Aorta (tissue), 5 donors: ENCODE measurements at places on chromosomes 12 and 14.
A peak's percentile ranks its signal among the peaks of the same experiment; 100 is the strongest.

DNA sequence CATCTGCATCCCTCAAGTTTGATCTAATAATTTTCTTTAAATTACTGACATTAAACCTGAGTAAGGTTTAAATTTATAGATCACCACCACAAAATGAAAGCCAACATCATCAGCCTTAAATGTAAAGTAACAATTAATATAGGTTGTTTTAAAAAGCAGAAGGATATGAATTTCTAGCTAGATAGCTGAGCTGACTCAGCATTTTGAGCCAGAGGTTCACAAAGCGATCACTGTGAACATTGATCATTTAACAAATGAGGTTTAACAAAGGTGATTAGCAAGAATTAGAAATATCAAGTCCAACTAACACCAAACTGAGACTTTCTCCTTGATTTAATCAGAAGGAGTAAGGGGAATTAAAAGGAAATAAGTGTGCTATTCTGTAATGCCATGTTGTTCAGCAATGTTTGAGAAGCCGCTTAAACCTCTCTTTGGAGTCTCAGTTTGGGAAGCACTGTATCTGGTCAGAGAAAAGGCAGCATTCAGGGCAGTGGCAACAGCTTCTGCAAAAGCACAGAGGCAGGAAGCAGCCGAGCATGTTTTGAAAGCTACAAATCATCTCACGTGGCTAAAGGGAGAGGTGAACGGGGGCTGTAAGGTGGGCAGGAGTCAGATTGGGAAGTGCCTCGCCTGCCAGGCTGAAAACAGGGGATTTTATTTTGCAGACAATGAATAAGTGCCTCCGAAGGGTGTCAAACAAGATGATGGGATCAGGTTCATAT is 19.6 kb downstream of the RIMBP2 start:
- peak; percentile 9 for DNase-seq

GRCh38 chr14:92995620-92996019 is 72.7 kb downstream of the CHGA start:
- no peak for DNase-seq

DNA sequence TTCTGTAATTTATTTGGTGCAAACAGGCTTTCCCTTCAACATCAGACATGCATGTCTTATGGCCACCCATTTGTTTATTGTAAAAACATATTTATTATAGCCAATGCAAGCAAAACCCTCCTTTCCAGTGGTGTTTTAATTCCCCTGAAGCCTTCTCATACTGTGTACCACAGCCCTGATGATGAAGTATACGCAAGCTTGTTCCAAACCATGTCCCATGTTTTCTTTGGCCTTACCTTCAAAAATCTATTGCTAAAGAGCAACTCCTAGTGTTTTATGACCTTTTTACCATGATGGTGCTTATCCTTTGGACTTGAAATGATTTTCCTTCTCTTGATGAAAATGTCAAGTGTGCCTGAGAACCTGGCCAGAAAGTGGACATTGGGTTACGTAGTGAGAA is 85.9 kb upstream of the CCDC91 start:
- DNase-seq, result no peak

DNA sequence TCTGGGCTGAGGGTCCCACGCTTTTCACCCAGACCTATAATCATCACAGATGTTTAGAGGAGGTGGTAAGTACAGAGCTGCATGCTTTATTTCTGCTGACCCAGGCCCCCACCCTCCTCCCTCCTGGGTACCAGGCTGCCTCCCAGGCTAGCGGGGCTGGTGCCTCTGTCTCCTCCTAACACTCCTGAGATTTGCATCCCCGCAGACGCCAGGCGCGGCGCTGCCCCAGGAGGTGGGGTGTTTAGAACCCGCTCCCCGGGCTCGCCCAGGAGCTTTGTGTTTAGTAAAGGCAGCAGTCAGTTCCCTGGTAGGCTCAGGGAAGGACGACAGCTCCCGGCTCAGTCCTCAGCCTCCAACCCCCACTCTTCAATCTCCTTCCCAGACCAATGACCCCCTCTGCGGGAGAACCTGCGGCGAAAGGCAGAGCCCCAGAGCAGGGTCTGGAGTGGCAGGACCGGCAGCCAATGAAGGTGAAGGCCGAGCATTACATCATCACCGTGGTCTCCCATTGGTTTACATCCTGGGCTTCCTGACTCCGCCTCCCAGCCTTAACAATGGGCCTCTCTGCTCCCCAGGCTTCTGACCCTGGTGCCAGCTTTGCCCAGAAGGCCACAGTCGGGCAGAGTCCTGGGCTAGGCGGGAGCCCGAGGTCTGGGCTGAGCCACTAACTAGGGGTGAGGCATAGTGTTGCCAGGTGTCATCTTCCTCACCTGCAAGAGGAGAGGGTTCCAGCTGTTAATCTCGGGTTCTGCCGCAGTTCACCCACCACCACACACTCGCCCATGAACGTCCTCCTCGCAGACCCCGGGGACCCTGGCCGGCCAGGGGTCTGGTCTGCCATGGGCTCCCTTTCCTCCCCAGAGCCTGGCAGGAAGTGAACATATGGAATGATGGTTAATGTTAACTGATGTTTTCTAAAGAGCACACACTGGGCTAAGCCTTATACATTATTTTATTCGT is 57.5 kb downstream of the CALM1 start:
- DNase-seq, result peak; percentile 88

DNA sequence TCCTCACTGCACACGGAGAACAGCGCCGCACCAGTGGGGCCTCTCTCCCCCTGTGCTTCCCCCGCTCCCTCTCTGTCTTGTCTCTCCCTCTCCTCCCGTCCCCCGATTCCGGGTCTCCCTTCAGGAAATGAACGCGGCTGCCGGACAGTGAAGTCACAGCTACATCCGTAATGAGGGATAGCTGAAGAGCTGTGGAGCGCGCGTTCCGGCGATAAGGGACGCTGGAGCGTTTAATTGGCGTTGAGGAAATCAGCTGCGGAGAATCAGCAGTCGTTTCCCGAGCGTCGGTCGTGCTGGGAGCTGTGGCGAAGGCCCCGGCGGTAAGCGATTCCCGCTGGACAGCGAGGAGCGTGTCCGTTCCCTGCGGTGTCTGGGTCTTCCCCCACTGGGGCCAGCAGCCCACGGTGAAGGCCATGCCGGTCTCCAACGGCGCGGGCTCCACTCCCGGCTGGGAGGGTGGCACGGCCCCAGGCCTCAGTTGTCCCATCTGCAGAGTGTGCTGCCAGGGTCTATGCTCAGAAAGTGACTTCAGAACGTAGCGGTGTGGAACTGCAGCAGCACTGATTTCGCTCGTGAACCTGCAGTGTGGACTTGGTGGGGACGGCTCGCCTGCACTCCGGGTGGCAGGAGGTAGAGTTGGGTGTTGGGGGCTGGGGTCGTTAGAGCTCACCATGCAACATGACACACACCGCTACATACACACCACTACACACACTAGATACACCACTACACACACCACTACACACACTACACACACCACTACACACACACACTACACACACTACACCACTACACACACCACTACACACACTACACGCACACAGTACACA is 10.9 kb downstream of the NOC4L start:
- DNase-seq, result no peak

- DNase-seq, result no peak
Measured at GRCh38 chr14:62661818-62662217, 383.4 kb downstream of the KCNH5 start.

- no peak for DNase-seq
Measured at GRCh38 chr12:16335838-16336237, 11.6 kb upstream of the MGST1 start.

- no peak for DNase-seq
Measured at GRCh38 chr12:79452906-79453305, 237.9 kb downstream of the PAWR start.

DNA sequence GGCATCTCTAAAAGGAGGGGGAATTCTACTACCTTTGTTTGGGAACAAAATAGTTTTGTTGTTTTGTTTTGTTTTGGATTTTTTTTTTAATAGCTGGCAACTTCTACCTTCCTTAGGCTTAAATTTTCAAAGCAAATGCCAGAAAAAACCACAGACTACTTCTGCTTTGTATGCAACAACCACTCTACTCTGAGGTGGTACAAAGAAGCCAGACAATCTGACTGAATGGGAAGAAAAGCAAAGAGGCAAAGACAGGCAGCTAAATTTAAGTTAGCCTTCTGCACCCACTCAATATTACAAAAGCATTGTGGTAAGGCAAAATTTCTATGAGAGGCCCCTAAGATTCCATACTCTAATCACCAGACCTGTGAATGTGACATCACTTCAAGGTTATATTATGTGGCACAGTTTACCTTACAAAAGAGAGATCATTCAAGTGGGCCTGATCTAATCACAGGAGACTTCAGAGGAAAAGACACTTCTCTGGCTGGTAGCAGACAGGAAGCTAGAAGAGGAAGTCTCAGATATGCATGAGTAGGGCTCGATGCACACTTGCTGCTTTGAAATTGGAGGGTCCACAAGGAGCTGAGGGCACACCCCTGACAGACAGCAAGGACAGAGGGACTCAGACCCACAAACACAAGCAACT is 566.6 kb downstream of the RPS29 start:
- no peak for DNase-seq

DNA sequence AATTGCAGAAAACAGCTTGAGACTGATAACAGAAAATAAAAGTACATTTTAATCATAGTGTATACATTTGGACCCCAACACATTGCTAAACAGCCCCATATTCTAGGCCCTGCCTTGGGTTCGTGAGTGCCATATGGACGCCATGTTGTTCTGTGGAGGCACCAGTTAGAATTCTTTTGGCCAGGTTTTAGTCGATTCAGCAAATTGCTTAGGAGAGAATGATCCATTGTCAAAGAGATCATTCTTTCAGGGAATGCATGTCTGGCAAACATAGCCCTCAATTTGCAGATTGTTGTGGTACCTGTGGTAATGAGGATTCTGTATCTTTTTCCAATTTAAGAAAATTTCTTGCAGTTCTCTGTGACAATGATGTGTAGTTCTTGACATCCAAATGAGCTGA is 183.6 kb upstream of the DDHD1 start:
- DNase-seq, result no peak

DNA sequence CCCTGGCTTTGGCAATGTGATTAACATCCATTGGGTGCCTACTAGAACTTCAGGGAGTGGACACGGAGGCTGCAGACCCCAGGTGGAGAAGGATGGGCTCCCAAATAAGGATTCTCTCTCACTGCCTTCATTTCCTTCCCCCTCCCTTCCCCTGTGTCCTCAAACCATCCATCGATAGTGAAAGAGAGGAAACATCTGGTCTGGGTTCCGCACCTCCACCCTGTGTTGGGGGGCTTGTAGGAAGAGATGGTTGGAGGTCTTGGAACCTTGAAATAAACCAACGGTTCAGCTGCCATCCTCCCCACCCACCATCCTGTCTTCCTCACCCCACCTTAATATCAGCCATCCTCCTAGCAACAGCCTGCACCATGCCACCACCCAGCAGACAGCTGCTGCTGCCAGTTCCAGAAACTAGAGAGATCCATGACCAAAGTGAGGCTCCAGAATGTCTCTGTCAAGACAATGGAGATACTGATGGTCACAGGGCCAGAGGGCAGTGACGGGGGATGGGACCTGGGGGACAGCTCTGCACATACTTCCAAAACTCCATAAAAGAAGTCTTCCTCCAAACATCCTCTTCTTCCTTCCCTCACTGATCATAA is 153.1 kb upstream of the CCND2 start:
- DNase-seq, result no peak

DNA sequence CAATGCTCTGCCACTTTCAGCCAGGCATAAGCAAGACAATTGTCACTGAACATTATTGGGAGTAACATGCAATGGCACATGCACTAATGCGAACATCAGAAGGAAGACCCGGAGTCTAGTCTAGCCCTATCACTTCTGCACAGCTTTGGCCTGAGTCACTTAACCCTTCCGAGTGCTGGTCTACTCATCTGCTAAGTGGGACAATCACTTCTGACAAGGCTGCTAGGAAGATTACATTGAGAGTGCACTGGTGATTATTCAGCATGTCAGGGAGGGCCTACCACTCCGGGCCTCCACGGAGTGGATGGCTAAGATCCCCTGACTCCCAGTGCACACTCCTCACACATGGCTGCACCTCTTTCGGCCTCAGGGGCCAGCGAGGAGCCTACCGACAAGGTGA is 240.9 kb downstream of the DPF3 start:
- no peak for DNase-seq

DNA sequence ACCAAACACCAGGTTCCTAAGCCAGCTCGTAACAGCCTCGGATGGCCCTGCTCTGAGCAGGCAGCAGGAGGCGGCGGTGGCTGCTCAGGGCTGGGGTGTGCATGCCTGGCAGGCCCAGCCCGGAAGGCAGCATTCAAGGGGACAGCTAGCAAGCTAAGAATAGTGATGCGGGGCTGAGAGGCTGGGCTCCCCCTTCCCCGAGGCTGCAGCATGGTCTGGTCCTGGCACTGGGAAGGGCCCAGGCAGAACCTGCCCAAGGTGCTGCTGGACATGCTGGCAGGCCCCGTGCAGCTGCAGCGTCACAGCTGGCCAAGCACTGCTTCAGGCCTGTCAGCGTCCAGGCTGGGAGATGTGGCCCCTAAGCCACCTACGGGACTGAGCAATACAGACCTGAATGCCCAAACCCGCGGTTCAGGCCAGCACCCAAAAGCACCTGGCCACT is 26.4 kb upstream of the NUDT14 start:
- DNase-seq, result no peak

- DNase-seq, result peak; percentile 80
Measured at GRCh38 chr12:116594325-116595038, 35.3 kb downstream of the MAP1LC3B2 start.

GRCh38 chr14:53628732-53629430 is 327.7 kb downstream of the BMP4 start:
- no peak for DNase-seq

- DNase-seq, result no peak
Measured at GRCh38 chr14:94764573-94764972, 5.3 kb downstream of the GSC start.

DNA sequence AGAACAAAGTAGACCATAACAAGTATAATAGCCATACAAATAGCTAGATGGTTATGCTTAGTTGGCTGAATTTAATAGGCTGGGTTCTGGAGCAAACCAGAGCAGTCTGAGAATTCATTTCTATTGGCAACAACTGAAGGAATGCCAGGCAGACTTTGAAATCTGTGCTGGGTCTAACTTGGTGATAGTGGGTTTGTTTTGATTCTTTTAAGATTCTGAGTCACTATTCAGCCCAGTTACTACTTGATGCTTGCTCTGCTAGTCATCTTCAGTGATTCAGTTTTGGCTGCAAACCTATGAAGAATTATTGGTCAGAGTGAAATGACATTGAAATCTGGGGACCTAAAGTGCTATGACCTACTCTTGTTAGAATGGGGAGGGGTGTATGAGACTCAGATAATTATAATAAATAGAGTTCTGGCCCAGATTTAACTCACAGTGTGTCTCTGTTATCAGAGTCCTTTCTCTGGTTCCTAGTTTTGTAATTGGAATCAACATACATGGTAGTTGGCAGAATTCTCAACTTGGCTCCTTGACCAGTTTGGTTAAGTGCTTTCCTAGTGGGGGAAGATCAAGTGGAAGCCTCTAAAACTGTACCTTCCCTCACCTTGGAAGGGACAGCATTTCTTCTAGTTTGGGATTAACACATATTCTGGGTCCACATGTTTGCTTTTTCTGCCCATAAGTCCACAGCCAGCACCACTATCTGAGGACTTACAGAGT is 43.5 kb downstream of the MNAT1 start:
- no peak for DNase-seq

DNA sequence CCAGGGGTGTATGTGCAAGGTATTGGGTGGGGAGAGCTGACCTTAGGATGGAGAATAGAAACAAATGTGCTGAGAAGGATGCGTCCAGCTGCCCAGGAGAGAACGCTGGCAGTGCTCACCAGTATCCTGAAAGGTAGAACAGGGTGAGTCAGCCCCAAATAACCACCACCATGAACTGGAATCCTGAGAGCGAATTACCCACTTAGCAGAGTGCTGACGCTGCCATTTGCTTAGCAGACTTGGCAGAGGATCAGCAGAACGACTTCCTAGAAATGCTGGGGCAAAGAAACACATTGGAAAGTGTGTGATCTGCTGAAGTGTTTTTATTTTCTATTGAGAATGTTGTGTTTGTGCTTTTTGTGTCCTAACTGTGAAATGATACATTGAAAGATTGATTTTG is 213.6 kb downstream of the ADGRD1 start:
- no peak for DNase-seq
